Naive B cell (primary cell): ENCODE measurements at places on chromosomes 16 and 17.
A peak's percentile ranks its signal among the peaks of the same experiment; 100 is the strongest.

GRCh38 chr16:23959072-23959751 is 123.4 kb downstream of the PRKCB start:
- peaks cover 25% of the 10 kb centered on the region for H3K36me3 ChIP-seq
- no peaks in the 10 kb centered on the region for H3K27me3 ChIP-seq
- DNase-seq = no peak
- peaks cover 86% of the 10 kb centered on the region for H3K4me1 ChIP-seq

DNA sequence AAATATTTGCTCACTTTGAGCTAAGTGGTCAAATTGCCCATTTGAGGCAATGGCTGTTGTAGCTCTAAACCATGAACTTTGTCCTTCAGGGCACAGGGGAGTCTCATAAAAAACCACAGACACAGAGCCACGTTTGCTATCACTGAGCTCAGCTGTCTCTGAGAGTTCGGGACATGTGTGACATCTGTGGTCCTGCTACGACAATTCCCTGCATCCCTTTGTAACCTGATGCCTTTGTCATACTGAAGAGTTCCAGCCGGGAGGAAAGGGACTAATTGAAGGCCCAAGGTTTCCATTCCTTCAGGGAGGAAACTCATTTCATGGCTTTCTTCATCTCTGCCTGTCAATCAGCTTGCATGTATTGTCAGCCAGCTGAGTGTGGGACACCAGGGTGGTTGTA is 599.4 kb upstream of the CDH5 start:
- no peak for DNase-seq
- H3K36me3 ChIP-seq = no peaks in the 10 kb centered on the region
- no peak overlapping the region for H3K4me3 ChIP-seq
- H3K4me1 ChIP-seq = no peaks in the 10 kb centered on the region
- no peaks in the 10 kb centered on the region for H3K27me3 ChIP-seq

GRCh38 chr17:59375857-59376256 is 44.4 kb downstream of the YPEL2 start:
- H3K4me1 ChIP-seq = peaks cover 86% of the 10 kb centered on the region
- peak overlapping the region; percentile 86 for H3K27ac ChIP-seq
- no peaks in the 10 kb centered on the region for H3K36me3 ChIP-seq
- no peak for DNase-seq
- no peaks in the 10 kb centered on the region for H3K27me3 ChIP-seq

- peaks cover 94% of the 10 kb centered on the region for H3K4me1 ChIP-seq
- peak overlapping the region; percentile 99 for H3K27ac ChIP-seq
- DNase-seq = peak; percentile 84
- H3K4me3 ChIP-seq = peak overlapping the region; percentile 98
- H3K27me3 ChIP-seq = no peaks in the 10 kb centered on the region
- H3K36me3 ChIP-seq = peaks cover 6% of the 10 kb centered on the region
Observed at GRCh38 chr16:50273888-50274325, 7.6 kb downstream of the ADCY7 start.

GRCh38 chr17:16933317-16934132 is 38.4 kb downstream of the TNFRSF13B start:
- no peak for DNase-seq
- H3K27me3 ChIP-seq = no peaks in the 10 kb centered on the region
- H3K4me1 ChIP-seq = no peaks in the 10 kb centered on the region

DNA sequence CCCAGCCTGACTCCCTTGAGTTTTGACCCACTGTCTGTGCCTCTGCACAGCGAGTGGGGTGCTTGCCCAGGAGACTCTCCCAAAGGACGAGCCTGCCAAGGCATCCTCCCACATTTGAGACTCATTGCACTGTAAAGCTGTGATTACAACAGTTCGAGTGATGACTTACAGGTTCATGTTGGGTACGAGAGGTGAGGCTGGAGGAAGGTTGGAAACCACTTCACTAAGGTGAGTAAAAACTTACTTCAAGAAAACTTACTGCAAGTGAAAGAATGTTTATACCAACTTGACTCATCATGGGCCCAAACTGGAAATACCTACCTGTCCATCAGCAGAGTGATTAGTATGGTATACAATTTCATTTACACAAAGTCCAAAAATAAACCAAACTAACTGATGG is 360.1 kb upstream of the CDH11 start:
- no peak overlapping the region for H3K27ac ChIP-seq
- no peaks in the 10 kb centered on the region for H3K4me1 ChIP-seq
- DNase-seq = no peak
- H3K4me3 ChIP-seq = no peak overlapping the region

- no peak for DNase-seq
- H3K36me3 ChIP-seq = no peaks in the 10 kb centered on the region
- no peaks in the 10 kb centered on the region for H3K4me1 ChIP-seq
- H3K4me3 ChIP-seq = no peak overlapping the region
- no peak overlapping the region for H3K27ac ChIP-seq
Observed at GRCh38 chr17:16879686-16880085, 92.2 kb downstream of the TNFRSF13B start.

DNA sequence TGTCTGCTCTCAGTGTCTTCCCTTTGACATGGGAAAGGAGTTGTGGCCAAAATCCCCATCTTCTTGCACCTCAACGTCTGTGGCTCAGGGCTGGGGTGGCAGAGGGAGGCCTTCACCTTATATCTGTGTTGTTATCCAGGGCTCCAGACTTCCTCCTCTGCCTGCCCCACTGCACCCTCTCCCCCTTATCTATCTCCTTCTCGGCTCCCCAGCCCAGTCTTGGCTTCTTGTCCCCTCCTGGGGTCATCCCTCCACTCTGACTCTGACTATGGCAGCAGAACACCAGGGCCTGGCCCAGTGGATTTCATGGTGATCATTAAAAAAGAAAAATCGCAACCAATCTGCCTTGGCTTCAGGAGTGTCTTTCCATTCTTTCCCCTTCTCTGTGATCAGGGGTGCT is 918 bp upstream of the MRM1 start:
- H3K4me1 ChIP-seq = peaks cover 34% of the 10 kb centered on the region
- peaks cover 3% of the 10 kb centered on the region for H3K36me3 ChIP-seq
- peak overlapping the region; percentile 93 for H3K4me3 ChIP-seq

DNA sequence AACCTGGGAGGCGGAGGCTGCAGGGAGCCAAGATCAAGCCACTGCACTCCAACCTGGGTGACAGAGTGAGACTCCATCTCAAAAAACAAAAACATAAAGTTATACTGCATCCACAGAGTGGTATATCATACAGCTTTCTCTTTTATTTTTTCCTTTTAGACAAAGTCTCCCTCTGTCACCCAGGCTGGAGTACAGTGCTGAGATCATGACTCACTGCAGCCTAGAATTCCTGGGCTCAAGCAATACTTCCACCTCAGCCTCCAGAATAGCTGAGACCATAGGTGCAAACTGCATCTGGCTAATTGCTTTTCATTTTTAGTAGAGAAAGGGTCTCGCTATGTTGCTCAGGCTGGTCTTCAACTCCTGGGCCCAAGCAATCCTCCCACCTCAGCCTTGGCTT is 10.0 kb upstream of the COPRS start:
- DNase-seq = no peak
- H3K27ac ChIP-seq = no peak overlapping the region
- H3K36me3 ChIP-seq = peaks cover 8% of the 10 kb centered on the region
- H3K4me3 ChIP-seq = no peak overlapping the region

DNA sequence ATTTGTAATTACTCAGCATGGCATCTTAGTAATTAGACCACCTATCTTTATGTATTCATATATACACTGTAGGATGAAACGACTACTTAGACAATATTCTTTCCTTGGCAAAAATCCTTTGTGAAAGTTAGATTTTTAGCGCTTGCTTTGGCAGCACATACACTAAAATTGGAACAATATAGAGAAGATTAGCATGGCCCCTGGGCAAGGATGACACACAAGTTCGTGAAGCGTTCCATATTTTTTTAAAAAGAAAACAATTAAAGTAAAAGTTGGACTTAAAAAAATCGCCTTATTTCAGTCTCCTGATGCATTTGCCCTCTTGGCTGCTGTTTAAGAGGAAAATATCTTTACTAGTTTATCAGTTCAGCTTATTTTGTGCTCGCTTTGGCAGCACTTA is 10.5 kb downstream of the IGSF6 start:
- no peak overlapping the region for H3K4me3 ChIP-seq
- H3K27me3 ChIP-seq = no peaks in the 10 kb centered on the region
- H3K4me1 ChIP-seq = peaks cover 41% of the 10 kb centered on the region
- H3K36me3 ChIP-seq = no peaks in the 10 kb centered on the region
- no peak for DNase-seq

DNA sequence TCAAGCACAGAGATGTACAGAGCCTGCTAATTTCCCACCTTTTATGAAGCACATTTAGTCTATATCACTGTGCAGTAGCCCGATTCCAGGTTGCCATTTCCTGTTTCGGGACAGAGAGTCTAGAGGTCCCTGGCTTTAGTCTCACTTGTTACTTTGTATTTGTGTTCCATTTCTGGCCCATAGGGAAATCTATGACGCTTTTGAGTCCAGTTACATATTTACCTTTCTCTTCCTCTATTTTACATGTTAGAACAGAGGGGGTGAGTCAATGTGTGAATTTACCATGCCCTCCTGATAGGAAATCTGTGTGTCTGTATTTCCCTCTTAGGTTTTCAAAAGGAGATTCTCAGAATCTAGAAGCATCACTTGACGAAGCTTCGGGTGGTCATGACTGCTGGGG is 227.1 kb upstream of the ZFHX3 start:
- H3K27ac ChIP-seq = no peak overlapping the region
- H3K4me3 ChIP-seq = no peak overlapping the region
- no peaks in the 10 kb centered on the region for H3K36me3 ChIP-seq
- peaks cover 5% of the 10 kb centered on the region for H3K27me3 ChIP-seq

- peak; percentile 31 for DNase-seq
- H3K36me3 ChIP-seq = no peaks in the 10 kb centered on the region
- H3K4me1 ChIP-seq = peaks cover 14% of the 10 kb centered on the region
- no peak overlapping the region for H3K27ac ChIP-seq
- peaks cover 22% of the 10 kb centered on the region for H3K27me3 ChIP-seq
Observed at GRCh38 chr17:6910987-6911603, 79.6 kb upstream of the TEKT1 start.

- H3K27ac ChIP-seq = no peak overlapping the region
- no peaks in the 10 kb centered on the region for H3K36me3 ChIP-seq
- H3K4me3 ChIP-seq = peak overlapping the region; percentile 12
- H3K4me1 ChIP-seq = no peaks in the 10 kb centered on the region
- peaks cover 11% of the 10 kb centered on the region for H3K27me3 ChIP-seq
- DNase-seq = no peak
Observed at GRCh38 chr16:84423416-84423837, 55.1 kb downstream of the ATP2C2 start.

- no peaks in the 10 kb centered on the region for H3K27me3 ChIP-seq
- DNase-seq = no peak
- no peak overlapping the region for H3K4me3 ChIP-seq
Observed at GRCh38 chr17:81013642-81014041, 21.3 kb upstream of the BAIAP2 start.

GRCh38 chr16:1612320-1613111 is at the start of gene CRAMP1:
Gene CRAMP1 (plus strand): TSS chr16:1612360. CDS start chr16:1614640, 2,280 bp downstream.
- H3K27ac ChIP-seq = peak within 1 kb of the TSS; percentile 93
- no peaks in the 10 kb centered on the region for H3K27me3 ChIP-seq
- H3K4me3 ChIP-seq = peak within 1 kb of the TSS; percentile 95
- DNase-seq = no peak

GRCh38 chr17:63961355-63962212 is 11.1 kb downstream of the SCN4A start:
- peak overlapping the region; percentile 76 for H3K4me3 ChIP-seq
- peak; percentile 42 for DNase-seq
- H3K4me1 ChIP-seq = peaks cover 14% of the 10 kb centered on the region
- no peaks in the 10 kb centered on the region for H3K27me3 ChIP-seq

DNA sequence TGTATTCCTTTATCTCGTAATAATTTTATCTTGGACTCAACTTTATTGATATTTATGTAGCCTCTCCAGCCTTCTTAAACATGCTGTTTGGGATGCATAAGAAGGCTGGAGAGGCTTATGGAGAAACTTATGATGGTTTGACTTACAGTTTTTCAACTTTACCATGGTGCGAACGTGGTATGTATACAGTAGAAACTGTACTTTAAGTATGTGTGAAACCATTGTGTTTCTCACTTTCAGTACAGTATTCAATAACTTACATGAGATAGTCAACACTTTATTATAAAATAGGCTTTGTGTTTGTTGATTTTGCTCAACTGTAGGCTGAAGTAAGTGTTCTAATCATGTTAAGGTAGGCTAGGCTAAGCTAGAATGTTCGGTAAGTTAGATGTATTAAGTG is 206.8 kb downstream of the SEC14L1 start:
- no peak for DNase-seq
- H3K27ac ChIP-seq = no peak overlapping the region
- H3K4me1 ChIP-seq = peaks cover 18% of the 10 kb centered on the region
- no peak overlapping the region for H3K4me3 ChIP-seq
- H3K36me3 ChIP-seq = no peaks in the 10 kb centered on the region
